ENCODE measurements at places on chromosomes 5 and 9. TPM values are rescaled to one million over a fixed set of nuclear protein-coding genes. Genes with fewer than 3 reads are reported as not detected.

Gene FEM1C
- total RNA-seq = 27.5 TPM

GRCh38 chr9:35669331-35670145 lies 4.2 kb upstream of the CA9 start:
- H3K4me3 ChIP-seq = no peak overlapping the region
- 0 out of 2 replicates have a peak overlapping the region, but pooled peaks have one; percentile 7 for H3K27ac ChIP-seq
- no peaks in the 10 kb centered on the region for H3K36me3 ChIP-seq
- H3K27me3 ChIP-seq = no peaks in the 10 kb centered on the region
- H3K4me1 ChIP-seq = peaks cover 23% of the 10 kb centered on the region
- no peak for DNase-seq

DNA sequence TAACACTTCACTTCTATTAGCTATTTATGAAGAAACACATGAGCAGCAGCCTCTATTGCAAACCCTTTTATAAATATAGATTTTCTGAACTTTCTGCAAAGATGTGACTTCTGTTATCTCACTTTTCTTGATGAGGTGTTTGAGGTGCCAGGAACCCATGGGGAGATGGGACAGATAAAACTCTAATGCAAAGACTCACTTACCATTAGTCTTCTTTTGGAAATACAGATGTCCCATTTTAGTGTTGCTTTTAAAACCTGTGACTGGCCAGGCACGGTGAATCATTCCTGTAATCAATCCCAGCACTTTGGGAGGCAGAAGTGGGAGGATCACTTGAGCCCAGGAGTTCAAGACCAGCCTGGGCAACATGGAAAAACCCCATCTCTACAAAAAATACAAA lies 171.3 kb upstream of the GAS1 start:
- DNase-seq = no peak
- H3K27me3 ChIP-seq = peaks cover 32% of the 10 kb centered on the region
- no peak overlapping the region for H3K27ac ChIP-seq
- no peak overlapping the region for H3K4me3 ChIP-seq

DNA sequence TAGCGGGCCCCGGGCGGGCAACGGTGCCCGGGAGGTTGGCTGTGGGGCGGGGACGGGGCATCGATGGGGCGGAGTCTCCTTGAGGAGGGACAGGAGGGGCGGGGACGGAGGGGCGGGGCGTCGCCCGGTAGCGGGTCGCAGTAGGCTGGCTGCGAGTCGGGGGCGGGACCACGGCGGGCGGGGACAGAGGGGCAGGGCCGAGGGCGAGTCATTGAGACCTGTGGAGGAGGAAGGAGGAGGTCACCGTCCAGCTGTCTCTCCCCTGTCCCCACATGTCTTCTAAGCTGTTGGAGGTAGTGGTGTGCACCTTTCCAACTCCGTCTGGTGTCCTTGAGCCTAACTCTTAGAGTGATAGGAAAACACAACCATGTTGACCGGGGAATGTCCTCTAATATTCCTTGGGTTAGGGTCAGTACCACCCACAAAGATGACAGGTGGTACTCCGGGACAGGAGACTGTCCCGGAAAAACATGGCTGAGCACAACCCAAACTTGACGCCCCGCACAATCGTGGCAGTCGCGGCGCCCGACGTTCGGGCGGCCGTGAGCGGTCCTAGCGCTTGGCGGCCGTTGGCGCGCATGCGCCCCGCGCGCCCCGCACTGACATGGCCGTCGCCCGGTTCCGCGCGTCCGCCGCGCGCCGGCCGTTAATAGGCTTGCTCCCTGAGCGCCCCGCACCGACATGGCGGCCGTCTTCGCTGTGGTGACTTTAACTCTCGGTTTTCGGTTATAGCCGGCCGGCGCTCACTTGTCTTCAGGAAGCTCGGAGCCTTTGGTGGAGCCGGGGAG lies at the start of the genes CRAT and PTPA:
Gene CRAT (minus strand): TSS at position 54 of the 788 bp plus-strand sequence. CDS start 284 bp downstream, outside the sequence.
Gene PTPA (plus strand): TSS at position 676 of the 788 bp plus-strand sequence. CDS start 186 bp downstream, outside the sequence.
- H3K4me1 ChIP-seq = peaks cover 23% of the 10 kb centered on the region
- no peaks in the 10 kb centered on the region for H3K36me3 ChIP-seq
- peak within 1 kb of the TSS; percentile 97 for H3K27ac ChIP-seq
